CD4-positive, alpha-beta T cell treated with Interferon gamma for 1 hour (primary cell): ENCODE measurements at places on chromosomes 3 and 15.

DNA sequence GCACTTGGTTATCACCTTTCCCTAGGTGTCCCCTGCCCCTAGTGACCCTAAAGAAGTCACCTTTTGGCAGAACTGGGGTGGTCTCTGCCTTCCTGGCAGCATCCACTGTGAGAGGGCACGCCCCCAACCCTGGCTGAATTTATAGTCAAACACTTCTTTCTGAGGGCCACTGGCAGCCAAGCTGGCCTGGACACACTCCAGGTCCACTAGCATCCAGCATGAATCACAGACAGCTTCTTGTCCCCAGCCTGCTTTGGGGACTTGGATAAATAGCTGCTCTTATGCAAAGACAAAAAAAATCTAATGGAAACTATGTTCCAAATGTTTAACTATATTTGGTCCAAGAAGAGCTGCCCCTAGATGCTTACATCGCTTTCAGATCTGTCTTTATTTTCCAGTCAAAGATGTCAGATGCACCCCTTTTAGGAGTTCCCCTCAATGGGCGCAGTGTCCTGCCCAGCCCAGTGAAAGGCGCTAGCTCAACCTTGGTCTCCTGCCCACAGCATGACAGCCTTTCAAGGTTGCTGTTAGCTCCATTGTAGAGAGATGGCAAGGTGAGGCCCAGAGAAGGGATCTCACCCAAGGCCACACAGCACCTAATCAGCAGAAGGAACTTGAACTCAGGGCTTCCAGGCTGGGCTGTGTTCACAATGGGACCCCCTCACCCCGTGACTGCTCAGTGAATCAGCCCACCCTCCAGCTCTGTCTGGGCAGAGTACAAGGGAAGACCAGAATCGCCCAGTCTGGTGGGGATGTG lies 7.0 kb downstream of the RASL12 start:
- DNase-seq: no peak

GRCh38 chr3:5297895-5298294 lies 110.4 kb downstream of the EDEM1 start:
- DNase-seq: no peak

GRCh38 chr3:60645801-60646200 lies 605.5 kb downstream of the FHIT start:
- no peak for DNase-seq

GRCh38 chr3:106421426-106421825 lies 552.6 kb upstream of the CBLB start:
- no peak for DNase-seq

DNA sequence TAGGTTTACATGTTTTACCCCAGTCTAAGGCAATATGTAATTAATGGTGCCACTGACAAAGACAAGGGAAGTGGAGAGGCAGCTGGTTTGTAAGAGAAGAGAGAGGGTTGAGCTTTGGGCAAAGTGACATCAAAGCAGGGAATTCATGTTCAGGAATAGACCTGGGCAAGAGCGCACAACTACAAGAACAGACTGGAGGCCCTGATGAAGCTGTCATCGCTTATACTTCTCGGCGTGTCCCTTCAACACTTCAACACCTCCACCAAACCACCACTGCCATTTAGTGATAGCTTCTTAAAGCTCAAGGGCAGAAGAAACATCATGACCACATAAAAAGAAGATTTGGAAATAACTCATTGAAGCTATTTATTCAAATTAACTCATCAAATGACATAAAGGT lies 19.6 kb upstream of the KNG1 start:
- no peak for DNase-seq

DNA sequence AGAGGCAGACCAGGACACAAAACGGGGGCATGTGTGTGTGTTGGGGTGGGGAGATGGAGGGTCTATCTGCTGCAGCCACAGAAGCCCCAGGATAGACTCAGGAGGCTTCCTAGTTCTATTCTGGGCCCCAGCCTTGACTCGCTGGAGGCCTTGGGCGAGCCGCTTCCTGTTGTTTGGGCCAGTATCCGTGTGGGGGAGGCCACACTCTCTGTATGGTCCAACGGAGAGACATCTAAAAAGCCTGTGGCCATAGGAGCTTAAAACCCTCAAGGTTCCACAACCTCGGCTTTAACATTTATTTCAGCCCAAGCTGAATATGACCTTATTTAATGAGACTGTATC lies 32.8 kb downstream of the POC1A start:
- no peak for DNase-seq

DNA sequence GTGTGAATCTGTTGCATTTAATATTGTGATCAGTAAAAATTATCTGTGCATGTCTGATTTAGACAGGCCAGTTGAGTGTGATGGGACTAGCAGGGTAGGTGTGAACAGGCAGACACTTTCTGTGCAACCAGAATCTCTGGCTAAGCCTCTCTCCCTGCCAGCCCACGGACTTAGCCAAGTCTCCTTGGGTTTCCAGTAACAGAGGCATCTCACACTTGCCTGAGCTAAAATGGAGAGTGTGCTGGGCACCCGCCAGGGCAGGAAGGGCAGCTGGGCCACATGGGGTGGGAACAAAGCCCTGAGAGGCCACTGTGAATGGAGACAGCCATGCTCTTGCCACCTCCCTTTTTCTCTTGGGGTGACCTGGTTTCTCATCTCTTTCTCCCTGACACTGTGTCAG lies 12.5 kb upstream of the RPS27L start:
- no peak for DNase-seq

- no peak for DNase-seq
Observed at GRCh38 chr3:127903611-127904375, 11.2 kb upstream of the KBTBD12 start.

DNA sequence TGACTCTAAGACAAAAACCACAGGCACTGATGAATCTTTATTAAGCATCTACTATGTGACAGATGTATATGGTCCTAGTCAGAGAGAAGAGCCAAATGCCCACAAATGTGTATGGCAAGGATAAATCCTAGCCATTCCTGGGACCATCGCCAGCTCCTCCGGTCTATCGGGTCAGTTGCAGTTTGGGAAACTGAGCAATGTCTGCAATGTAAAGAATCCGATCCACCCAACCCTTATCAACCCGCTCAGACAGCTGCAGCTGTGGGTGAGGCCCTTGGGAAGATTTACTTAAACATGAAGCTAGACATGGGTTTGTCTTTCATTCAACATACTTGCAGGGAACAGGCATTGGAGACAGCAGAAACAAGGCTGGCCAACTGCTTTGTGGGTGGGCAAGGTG lies 40.5 kb upstream of the CDV3 start:
- DNase-seq: no peak

GRCh38 chr3:132196113-132196512 lies 121.1 kb upstream of the ACP3 start:
- no peak for DNase-seq

- DNase-seq: no peak
Observed at GRCh38 chr3:143896486-143896885, 48.2 kb upstream of the SLC9A9 start.

DNA sequence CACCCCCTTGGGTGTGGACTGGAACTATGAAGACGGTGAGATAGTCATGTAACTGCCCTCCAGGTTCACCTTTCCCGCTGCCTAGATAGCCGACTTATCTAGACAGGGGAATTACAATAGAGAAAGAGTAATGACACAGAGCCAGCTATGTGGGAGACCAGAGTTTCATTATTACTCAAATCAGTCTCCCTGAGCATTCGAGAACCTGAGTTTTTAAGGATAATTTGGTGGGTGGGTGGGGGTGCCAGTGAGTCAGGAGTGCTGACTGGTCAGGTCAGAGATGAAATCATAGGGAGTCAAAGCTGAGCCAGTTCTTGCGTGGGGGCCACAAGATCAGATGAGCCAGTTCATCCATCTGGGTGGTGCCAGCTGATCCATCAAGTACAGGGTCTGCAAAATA lies 19.7 kb upstream of the DNAJC19 start:
- DNase-seq: no peak

- no peak for DNase-seq
Observed at GRCh38 chr15:95174301-95175259, 943.2 kb downstream of the MCTP2 start.

- DNase-seq: no peak
Observed at GRCh38 chr3:37504583-37505357, 330.4 kb upstream of the LRRFIP2 start.

DNA sequence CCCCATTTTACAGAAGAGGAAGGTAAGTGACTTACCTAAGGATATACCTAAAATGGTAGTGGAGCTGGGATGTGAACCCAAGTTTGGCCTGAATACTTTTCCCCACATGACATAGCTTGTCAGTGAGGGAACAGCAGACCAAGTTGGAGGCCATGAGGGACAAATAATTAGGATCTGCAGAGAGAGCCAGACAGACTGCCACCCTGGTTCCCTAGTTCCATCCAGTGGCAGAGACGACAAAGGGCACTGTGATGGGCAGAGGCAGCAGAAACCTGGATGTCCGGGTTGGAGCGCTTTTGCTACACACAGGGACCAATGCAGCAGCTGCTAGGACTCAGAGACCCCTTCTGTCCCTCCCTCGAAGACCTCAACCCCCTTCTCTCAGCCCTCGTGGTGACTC lies 1.2 kb downstream of the CPLX3 start:
- DNase-seq: no peak

- peak; percentile 10 for DNase-seq
Observed at GRCh38 chr3:170128259-170128976, 53.1 kb downstream of the PHC3 start.

GRCh38 chr3:129532261-129532660 lies 3.8 kb downstream of the RHO start:
- DNase-seq: no peak

GRCh38 chr3:49387721-49388120 lies 24.1 kb downstream of the RHOA start:
- no peak for DNase-seq

- DNase-seq: no peak
Observed at GRCh38 chr3:101859882-101860448, 10.7 kb downstream of the NFKBIZ start.

DNA sequence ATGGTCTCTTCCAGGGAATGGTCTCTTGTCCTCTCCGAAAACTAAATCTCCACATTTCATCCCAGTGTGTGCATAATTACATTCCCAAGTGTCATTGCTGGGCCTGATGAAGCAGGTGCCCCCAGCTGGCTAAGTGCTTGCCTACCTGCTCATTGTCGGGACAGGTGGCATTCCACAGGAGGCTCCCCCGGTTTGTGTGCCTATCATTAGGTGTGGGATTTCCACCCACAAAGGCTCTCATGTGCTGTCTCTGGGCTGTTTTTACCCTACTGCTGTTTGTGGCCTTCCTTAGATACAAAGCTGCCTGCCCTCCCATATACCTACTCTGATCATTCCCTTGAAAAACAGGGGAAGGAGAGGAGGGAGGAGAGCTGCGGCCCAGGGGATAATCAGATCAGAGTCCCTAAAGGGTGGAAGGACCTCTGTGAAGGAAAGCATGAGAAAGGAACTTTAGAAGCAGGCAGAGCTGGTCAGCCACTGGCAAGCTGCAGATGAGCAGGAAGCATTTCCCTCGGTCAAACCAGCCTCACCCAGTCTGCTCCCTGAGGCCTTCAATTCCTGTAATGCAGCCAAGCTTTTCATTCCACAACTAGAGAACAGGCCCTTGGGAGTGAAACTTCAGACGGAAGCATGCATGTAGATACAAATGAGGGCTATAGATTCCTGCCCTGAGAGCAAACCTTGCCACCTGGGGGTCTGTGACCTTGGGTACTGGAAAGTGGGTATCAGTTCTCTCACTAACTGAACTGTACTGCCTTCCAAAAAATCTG lies 60.7 kb upstream of the HEG1 start:
- no peak for DNase-seq

DNA sequence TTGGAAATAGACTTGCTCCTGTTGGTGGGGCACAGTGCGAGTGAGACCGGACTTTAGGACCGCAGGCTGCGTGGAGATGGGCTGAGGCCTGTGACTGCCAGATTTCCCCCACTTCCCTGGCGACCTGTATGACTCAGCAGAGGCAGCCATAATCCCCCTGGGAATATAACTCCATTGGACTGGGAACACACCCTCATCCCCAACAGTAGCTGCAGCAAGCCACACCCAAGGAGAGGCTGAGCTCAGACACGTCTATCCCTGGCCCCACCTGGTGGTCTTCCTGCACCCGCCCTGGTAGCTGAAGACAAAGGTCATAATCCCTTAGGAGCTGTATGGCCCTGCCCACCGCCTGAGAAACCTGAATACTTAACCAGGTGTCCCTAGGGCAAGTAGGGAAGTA lies 42.6 kb downstream of the DZIP1L start:
- DNase-seq: no peak

DNA sequence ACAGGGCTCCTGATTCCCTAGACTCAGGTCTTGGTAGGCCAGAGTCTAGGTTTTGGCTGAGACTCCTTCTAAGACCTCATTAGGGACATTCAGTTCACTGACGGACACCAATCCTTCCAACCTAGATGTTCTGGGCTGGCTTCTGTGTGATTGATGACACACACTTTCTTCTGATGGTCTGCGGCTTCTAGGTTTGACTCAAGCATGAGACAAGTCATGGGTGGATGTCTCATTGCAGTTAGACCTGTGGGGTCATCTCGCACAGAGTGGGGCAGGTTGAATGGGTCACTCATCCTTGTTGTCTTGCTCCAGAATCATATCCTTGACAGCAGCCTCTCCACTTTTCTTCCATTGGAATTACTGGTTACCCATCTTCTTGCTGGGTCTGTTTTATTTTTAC lies 35.8 kb downstream of the ARNT2 start:
- DNase-seq: no peak

DNA sequence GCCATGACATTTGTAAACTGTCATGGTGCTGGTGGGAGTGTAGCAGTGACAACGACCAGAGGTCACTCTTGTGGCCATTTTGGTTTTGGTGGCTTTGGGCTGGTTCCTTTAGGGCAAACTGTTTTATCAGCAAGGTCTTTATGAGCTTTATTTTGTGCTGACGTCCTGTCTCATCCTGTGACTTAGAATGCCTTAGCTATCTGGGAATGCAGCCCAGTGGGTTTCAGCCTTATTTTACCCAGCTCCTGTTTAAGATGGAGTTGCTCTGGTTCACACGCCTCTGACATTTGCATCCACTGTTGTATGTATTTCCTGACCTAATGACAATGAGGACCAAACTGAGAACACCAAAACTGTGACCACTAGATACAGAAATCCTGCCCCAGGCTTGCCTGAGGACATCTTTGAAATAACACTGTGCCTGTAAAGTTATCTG lies 37.6 kb downstream of the RAB8B start:
- no peak for DNase-seq
